ENCODE measurements at places on chromosomes 1 and 21.

GRCh38 chr1:6124746-6125365, 55.3 kb downstream of the CHD5 start:
- no peak for DNase-seq

DNA sequence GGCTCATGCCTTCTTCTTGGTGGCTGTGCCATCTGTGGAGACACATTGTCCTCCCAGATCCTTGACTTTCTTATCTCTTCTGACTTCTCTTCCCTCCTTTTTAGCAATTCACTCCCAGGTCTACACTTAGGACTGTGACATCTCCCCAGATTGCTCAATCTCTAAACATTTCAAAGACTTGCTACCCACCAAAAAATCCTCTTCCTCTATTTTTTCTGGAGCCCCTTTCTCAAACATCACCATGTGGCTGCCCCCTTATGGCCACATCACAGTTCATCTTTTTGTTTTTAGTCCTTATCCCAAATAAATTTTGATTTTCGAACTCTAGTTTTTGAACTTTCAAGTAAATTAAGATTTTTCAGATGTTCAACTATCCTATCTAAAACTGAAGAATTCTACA, 148.6 kb upstream of the HOOK1 start:
- DNase-seq, result no peak

GRCh38 chr1:36947384-36947783, 86.9 kb downstream of the GRIK3 start:
- DNase-seq, result no peak

GRCh38 chr1:26221094-26221493, 12.9 kb upstream of the CEP85 start:
- no peak for DNase-seq

GRCh38 chr1:27864264-27864895, 8.0 kb upstream of the THEMIS2 start:
- DNase-seq, result peak; percentile 51

DNA sequence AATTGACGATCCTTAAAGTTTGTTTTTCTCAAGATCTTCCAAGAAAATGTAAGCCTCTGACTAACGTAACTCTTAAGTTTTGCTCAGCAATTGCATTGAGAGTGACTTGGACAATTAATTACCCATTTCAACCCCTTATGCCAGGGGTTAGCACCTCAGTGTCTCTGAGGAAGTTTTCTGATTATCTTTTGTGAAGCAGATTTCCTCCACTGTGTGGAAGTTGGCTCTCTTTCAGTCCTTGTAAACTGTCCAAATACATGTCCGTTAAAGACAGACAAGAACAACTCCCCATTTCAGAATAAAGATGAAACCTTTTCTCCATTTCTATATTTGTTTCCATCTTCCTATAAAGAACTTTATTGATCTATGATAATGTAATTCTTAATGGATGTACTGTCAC, 296.4 kb upstream of the FMN2 start:
- no peak for DNase-seq

DNA sequence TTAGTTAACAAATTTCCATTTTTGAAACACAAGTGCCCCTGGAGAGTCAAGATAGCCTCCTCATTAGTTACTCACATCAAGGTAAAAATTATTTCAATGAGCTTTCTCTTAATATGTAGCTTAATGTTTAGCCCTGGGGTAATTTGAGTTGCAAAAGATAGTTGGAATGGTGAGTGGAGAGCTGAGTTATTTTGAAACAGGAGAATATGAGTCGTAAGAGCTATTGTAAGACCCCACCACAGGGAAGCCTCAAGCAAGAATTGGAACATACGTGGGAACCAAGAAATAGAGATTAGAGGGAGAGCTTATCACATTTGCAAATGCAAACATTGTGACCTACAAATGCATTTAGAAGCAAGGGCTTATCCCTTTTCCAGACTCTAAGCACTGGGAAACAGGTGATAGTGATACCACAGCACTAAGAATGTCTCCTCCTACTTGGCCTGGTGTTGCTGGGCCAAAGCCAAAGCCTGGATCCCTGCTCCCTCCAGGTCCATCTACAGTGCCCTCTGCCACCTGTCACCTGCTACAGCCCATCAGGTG, 635.1 kb downstream of the PTPRC start:
- no peak for DNase-seq

DNA sequence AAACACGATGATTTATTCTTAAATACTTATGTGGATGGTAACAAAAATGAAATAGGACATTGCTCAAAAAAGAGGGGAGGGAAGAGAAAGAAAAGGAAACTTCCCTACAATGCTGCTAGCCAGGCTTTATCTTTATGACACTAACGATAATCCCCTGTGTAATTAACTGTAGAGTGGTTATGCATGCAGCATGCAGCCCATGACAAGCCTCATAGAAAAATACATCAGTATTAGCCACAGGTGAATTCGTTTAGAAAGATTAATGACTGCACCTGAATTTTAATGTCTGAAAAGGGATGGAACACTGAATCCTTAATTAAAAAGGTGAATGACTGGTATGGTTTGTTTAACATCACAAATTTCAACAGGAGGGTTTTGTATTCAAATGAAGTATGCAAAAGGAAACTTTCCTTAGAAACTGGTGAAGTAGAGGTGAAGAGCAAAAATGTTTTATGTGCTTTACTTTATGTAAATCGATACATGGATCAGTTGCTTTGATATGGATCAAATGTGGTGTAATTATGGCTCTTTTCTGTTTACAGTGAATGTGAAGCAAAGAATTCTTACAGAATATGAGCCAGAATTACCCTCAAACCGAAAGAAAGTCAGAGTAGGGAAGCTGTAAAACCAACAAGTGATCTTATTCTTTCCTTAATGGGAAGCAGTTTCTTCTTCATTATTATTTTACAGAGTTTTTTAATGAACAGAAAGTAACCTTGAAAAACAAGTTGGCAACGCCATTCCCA, 569.6 kb upstream of the ADGRL2 start:
- DNase-seq, result no peak

DNA sequence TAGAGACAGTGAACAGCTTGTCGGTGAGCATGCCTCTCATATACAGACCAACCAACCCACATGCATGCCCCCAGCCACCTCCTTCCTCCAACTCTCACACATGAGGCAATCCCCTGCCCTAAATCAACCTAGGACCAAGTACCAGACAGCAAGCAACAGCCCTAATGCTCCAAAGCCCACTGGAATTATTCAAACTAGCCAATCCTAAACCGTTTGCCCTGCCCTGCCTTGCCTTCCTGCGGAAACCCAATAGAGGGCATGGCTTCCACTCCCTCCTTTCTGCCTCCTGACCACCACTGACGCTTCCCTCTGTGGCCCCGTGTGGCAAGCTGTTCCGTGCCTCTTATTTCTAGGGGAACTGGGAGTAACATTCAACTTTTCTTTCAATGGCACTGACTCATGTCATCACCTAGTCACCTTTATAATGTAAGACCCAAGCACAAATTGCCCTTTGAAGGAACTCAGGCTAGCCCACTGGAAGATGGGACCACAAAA, 129.3 kb upstream of the GJB5 start:
- no peak for DNase-seq

- no peak for DNase-seq
Measured at GRCh38 chr1:24435782-24436365, 20.3 kb downstream of the NIPAL3 start.

DNA sequence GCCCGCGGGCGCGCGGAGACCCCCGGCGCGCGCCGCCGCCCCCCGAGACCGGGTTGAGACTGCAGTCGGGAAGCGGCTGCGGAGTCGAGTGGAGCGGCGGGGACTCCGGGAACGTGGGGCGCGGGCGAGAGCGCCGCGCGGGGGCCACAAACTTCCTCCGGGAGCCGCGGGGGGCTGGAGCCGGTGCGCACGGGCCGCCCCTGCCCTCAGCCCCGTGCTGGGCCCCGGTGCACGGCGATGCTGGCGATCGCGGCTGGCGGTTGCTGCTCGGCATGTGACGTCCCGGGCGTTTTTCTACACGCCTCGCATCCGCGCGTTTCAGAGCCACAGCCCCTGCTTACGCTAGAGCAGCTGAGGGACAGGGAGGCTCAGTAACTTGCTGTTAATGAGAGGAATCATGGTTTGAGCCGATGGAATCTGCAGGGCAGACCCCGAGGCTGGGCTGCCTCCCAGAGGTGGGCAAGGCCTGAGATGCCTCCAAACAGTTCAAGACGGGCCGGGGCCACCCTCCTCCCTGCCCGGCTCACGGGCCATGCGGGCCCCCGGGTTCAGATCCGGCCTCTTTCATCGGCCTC, 520 bp downstream of the TMEM201 start:
- peak; percentile 57 for DNase-seq

DNA sequence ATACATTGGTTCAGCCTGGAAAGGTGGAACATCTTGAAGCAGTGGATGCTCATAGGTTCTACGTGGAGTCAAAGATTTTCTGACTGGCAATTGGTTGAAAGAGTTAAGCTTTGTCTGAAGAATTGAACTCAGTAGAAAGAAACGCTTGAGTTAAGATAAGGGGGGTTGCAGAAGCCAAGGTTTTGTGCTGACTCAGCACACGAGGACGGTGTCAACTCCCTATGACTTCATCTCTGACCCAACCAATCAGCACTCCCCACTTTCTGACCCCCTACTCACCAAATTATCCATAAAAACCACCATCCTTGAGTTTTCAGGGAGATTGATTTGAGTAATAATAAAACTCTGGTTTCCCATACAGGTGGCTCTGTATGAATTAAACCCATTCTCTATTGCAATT, 2.5 kb upstream of the PINK1 start:
- DNase-seq, result no peak

DNA sequence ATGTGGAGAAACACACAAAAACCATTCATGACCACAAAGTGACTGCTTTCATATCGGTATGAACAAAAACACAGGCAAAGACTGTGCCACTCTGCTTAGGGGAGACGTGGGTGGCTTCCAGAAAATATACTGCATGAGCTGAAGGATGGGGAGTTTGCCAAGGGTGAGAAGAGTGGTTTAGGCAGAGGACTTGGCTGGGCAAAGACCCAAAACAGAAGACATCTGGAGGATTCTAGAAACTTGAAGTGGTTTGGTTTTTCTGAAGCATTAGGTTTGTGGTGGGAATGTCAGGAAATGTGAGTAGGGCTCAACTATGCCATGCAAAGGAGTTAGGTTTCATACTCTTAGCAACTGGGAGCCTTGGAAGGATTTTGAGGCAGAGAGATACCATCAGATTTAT, 26.6 kb upstream of the DNM3 start:
- DNase-seq, result no peak

DNA sequence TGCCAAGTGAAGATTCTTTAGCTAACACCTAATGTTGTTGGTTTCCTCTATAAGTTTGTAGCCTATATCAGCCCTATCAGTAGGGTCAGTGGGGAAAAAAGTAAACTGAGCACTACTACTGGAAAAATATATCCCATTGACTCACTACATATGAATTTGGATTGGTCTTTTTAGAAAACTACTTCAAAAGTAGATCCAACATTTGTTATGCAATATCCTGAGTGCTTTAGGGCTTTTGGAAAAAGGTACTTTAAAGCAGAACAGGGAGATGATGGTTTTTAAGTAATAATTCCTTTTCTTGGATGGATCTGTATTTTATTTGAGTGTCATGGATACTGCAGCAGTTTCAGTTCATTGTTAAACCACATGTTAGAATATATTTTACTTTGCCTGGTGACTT, 7.1 kb downstream of the C1orf21 start:
- DNase-seq, result no peak

DNA sequence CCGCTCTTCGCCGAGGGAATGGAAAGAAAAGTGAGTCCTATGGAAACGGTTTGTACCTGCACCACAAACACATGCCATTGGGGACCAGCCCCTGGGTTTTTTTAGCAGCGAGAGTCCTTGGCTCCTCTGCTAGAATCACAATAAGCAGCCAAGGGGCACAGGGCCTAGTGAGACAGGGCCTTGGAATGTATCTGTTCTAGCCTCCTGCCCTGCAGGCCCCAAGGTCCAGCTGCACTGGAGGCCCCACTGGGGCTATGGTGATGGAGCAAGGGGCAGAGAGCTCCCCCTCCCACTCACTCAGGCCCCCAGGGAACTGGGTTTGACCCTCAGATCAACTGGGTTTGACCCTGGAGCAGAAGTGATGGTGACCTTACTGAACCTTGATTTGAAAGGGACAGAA, 14.4 kb downstream of the SHISA4 start:
- no peak for DNase-seq

DNA sequence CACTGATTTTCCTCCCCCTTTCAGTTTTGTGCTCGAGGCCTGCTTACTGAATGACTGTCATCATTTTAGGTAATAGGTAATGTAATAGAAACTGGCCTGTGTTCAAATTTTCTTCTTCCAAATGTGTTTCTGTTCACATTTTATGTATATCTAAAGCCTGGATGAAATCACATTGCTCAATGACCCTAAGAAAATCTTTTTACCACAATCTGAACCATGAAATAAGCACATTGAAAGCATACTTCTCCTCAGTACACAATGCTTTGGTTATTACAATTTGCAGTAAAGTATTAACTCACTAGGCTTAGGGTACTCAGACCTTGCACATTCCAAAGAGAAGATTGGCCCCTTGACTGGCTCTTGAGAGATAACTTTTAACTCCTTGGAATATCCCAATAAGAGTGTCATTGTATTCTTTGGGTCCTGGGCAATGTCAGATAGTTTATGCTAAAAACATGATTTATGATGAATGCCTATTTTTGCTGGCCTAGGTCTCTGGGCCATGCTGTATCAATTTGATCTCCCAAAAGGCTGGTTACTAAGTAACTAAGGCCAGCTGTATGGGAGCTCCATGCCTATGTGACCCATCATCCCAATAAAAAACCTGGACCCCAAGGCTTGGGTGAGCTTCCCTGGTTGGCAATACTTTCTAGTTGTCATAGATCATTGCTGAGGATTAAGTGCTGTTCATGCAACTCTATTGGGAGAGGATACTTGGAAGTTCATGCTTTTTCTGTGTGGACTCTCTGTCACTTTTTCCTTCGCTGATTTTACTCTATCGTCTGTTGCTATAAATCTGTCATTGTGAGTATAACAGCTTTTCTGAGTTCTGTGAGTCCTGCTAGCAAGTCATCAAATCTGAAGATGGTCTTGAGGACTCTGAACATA, 293.9 kb downstream of the GRIK1 start:
- no peak for DNase-seq

DNA sequence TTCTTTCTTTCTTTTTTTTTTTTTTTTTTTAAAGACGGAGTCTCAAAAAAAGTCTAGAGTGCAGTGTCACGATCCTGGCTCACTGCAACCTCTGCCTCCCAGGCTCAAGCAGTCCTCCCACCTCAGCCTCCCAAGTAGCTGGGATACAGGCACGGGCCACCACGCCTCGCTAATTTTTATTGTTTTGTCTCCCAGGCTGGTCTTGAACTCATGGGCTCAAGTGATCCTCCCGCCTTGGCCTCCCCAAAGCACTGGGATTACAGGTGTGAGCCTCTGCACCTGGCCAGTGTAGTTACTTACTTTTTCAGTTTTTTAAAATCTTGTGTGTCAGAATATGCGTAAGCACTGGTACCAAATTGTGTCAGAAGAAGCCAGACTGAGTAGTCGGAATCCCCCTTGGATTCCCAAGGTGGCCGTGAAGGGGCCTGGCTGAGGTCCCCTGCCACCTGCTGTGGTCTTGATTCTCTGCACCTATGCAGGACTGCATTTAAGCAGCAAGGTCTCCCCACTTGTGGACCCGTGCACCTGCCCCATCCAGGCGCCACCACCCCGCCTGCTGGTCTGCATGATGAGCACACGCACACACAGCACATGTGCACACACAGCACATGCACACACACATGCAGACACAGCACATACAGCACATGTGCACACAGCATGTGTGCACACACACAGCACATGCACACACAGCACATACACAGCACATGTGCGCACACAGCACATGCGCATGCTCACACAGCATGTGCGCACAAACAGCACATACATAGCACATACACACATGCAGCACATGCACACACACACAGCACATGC, 47.5 kb downstream of the PCNT start:
- no peak for DNase-seq
